ENCODE measurements at places on chromosomes 1 and 21.
A peak's percentile ranks its signal among the peaks of the same experiment; 100 is the strongest.

GRCh38 chr1:28056129-28056925, 32.1 kb downstream of the EYA3 start:
- DNase-seq = no peak
- H3K36me3 ChIP-seq = no peaks in the 10 kb centered on the region
- no peaks in the 10 kb centered on the region for H3K27me3 ChIP-seq

- no peak overlapping the region for H3K4me3 ChIP-seq
- H3K4me1 ChIP-seq = no peaks in the 10 kb centered on the region
- H3K27me3 ChIP-seq = no peaks in the 10 kb centered on the region
- no peak overlapping the region for H3K27ac ChIP-seq
- DNase-seq = no peak
- H3K36me3 ChIP-seq = no peaks in the 10 kb centered on the region
These were observed 31.2 kb upstream of the ZNF678 start for GRCh38 chr1:227532019-227532619.

GRCh38 chr1:27418326-27419185, 26.1 kb downstream of the GPR3 start:
- peak overlapping the region; percentile 78 for H3K27ac ChIP-seq
- H3K4me1 ChIP-seq = peaks cover 36% of the 10 kb centered on the region
- no peak overlapping the region for H3K4me3 ChIP-seq
- DNase-seq = peak; percentile 85
- H3K27me3 ChIP-seq = no peaks in the 10 kb centered on the region
- H3K36me3 ChIP-seq = peaks cover 46% of the 10 kb centered on the region

- no peaks in the 10 kb centered on the region for H3K4me1 ChIP-seq
- H3K27ac ChIP-seq = no peak overlapping the region
- no peaks in the 10 kb centered on the region for H3K36me3 ChIP-seq
- no peak overlapping the region for H3K4me3 ChIP-seq
- no peaks in the 10 kb centered on the region for H3K27me3 ChIP-seq
These were observed 4.9 kb upstream of the TRIM63 start for GRCh38 chr1:26072305-26072704.

GRCh38 chr1:36096500-36097432, 8.1 kb downstream of the ADPRS start:
- peaks cover 34% of the 10 kb centered on the region for H3K4me1 ChIP-seq
- no peak for DNase-seq
- no peak overlapping the region for H3K4me3 ChIP-seq
- H3K27me3 ChIP-seq = no peaks in the 10 kb centered on the region

Data from tibial artery (tissue), 4 donors.